ENCODE measurements at places on chromosomes 11 and 22.

DNA sequence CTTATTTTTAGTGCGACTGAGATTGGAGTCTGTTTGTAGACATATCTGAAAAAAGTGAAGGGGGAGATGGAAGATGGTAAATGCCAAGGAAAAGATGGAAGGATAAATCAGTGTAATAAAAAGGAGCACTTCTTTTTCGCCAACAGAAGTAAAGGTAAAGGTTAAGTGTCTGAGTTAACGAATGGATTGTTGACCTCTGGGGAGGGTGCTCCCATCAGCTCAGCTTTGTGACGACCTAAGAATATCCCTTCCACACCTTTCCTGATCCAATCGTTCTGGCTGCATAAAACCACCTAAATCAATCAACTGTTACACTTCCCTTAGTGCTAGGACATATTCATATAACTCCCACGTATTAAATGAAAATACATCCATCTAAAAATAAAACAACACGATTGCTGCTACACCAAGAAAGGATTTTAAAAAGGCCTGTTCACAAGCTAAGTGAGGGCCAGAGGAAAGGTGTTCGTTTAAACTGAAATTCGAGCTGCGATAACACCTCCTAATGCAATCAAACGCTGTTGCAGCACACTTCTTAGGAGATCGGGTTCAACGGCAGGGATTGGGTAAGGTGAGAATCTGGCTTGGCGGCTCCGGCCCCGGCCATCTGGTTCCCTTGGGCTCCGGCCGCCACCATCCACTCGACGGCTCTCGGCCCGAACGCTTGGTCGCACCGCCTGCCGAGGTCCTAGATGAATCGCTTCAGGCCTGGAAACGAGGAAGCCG, 658 bp downstream of the C11orf71 start:
- DNase-seq, result no peak

GRCh38 chr22:36303874-36304273, 50.9 kb downstream of the APOL1 start:
- no peak for DNase-seq

DNA sequence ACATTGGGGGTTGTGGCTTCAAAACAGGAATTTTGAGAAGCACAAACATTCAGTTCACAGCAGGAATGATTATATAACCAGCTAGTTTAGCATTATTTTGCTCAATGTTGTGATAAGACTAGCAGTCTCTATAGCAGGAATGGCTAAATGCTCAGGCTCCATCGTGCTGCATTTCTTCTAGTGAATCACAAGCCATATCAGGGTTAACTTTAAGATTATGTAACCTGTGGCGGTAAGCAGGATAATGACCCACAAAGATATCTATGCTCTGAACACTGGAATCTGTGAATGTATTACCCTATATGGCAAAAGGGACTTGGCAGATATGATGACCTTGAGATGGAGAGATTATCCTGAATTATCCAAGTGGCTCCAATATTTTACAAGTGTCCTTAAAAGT, 14.8 kb downstream of the FSHB start:
- DNase-seq, result no peak

GRCh38 chr11:20912922-20913512, 243.6 kb downstream of the NELL1 start:
- DNase-seq, result no peak

DNA sequence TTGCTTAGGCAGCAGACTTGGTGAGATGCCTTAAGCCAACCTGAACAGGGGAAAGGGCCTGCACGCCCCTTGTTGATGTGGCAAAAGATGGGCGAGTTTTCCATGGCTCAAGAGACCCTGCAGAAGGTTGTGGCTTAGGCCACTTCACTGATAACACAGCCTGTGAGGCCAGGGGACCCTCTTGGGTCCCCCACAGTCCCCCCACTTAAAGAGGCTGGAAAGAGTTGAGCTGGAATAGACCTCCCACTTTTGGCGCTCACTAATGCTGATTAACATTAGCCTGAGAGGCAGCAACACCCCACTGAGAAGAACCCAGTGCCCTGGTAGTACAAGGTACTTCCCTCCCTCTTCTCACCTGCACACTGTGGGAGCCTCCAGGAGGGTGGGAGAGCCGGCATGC, 107.5 kb downstream of the TRIM29 start:
- no peak for DNase-seq

DNA sequence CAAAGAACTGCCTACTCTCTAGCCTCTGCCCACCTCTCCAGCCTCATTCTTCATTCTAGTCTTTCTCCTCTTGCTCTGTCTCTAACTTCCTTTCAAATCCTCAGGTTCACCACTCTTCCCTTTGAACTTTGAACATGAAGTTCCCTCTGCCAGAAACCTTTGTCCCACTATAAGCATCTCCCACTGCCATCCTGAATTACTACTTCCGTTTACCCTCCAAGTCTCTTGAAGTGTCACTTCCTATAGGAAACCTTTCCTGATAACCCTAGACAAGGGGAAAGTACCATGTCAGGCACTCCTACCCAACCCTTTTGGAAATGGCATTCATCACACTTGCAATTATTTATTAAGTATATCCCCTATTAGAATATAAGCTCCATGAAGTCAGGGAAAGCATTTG, 3.1 kb downstream of the RAB30 start:
- no peak for DNase-seq

- no peak for DNase-seq
These were observed 12.3 kb upstream of the SPINDOC start for GRCh38 chr11:63800921-63801320.

DNA sequence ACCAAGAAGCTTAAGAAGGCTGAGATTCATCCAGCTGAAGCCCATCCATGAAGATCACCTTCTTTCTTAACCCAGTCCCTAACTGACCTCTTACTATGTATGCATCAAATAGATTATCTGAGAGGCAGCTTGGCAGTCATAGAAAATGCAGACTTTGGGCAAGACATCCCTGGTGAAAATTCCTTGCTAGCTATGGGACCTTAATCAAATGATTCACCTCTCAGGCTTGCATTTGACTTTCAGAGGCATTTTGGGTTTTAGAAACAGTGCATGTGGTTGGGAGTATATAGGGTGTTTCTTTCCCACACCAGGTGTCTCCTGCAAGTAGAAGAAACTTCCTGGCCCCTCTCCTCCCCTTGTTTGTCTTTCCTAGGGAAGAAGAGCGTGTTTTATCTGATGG, 188.5 kb upstream of the ISX start:
- DNase-seq, result no peak

DNA sequence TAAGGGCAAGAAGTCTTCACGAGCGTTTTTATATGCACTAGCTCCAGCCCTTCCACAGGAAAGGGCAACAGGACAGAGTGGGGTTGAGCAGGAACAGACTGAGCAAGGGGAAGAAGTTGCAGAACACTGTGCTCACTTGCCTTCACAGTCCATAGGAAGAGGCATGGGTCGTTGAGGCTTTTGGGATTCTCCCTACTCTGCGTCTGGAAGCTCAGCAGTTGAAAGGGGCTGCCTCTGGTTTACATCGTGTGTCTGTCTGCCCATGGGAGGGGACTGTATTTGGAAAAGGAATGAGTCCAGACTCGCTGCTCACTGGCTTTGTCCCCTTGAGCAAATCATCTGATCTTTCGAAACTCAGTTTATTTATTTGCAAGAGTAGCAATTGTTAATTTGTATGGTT, 1.1 kb upstream of the PDGFD start:
- no peak for DNase-seq

DNA sequence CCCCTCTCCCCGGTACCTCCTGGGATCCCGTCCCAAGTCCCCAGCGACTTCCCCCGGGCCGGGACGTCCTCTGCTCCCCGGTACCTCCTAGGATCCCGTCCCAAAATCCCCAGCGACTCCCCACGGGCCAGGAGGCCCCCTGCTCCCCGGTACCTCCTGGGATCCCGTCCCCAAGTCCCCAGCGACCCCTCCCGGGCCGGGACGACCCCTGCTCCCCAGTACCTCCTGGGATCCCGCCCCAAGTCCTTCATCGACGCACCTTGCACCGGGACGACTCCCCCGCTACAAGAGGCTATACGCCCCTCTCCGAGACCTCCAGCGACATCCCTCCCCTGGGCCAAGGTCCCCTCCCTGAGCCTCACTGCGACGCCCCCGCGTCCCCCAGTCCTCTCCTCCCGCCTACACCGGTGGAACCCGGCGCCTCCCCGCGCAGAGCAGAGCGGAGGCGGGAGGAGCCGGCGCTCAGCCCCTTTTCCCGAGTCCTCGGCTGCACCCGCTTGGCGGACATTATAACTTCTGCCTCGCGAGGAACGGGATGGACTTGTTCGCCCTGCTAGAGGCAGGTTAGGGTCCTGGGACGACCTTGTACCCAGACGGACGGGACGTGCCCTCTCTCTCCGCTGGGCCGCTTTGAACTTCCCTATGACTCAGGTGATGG, 912 bp downstream of the KREMEN1 start:
- DNase-seq, result peak; percentile 30
